ENCODE measurements at places on chromosomes 1 and 21.

DNA sequence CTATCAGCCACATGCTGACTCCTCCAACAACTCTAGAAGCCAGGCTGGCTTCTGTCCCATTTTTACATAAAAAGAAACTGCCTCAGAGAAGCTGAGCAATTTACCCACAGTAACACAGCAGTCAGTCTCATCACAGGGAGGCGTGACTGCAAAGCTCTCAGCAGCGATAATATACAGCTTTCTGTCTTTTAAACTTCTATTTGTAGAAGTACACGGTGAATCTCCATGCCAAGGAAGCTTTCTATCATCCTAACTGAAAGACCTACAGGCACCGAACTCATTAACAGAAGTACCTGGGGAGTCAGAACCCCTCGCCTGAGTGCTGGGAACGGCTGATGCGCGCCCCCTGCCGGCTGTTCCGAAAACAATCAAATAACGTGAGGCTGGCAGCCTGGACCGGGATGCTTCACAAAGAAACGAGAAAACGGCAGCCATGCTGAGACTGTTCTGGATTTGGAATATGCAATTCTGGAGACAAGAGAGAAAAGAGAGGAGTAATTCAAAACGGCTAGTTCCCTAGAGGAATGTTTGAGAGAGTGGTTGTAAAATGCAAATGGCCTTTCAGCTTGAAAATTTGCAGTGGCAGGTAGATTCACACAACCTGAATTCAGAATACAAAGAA is 43.5 kb upstream of the RAB4A start:
- no peak for DNase-seq

- DNase-seq = no peak
Observed at GRCh38 chr1:7670334-7671145, 100.6 kb upstream of the VAMP3 start.

- no peak for DNase-seq
Observed at GRCh38 chr1:224724566-224724965, 108.4 kb downstream of the CNIH3 start.

GRCh38 chr1:211415700-211416099 is 76.3 kb downstream of the RD3 start:
- no peak for DNase-seq

Measured in fibroblast of skin of left biceps (primary cell).